ENCODE measurements at places on chromosomes 2 and 18.
A peak's percentile ranks its signal among the peaks of the same experiment; 100 is the strongest.

DNA sequence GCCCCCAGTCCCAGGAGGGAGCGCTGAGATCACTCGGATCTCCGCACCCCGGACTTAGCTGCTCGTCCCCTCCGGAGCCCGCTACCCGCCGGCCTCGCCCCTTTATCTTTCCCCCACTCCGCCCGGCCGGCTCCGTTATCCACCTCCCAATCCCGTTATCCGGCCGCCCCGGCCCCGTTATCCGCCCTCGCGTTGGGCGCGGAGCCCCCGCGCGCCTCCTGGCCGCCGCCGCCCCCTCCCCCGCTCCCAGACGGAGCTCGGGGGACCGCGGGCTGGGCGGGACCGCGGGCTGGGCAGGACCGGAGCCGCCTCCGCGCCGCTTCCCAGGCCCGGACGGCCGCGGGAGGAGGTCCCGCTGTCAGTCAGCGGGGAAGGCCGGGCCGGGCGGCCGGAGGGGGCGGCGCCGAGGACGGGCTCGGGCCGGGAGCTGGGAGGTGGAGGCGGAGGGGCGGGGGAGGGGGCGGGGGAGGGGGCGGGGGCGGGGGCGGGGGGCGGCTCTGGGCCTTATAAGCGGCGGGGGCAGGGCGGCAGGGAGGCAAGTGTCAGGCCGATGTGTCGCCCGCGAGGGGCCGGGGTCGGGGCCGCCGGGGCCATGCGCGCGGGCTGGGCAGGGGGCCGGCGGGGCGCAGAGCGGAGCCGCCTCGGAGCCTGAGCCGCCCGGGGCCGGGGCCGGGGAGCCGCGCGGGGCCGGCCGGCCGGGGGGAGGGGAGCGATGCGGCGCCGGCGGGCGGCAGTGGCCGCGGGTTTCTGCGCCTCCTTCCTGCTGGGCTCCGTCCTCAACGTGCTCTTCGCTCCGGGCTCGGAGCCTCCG is at the start of gene PKDCC:
Gene PKDCC (plus strand): TSS at position 534 of the 811 bp plus-strand sequence. CDS start 179 bp downstream, at position 713.
- no peaks in the 10 kb centered on the region for H3K27me3 ChIP-seq
- peak within 1 kb of the TSS; percentile 46 for H3K27ac ChIP-seq
- H3K36me3 ChIP-seq = no peaks in the 10 kb centered on the region

DNA sequence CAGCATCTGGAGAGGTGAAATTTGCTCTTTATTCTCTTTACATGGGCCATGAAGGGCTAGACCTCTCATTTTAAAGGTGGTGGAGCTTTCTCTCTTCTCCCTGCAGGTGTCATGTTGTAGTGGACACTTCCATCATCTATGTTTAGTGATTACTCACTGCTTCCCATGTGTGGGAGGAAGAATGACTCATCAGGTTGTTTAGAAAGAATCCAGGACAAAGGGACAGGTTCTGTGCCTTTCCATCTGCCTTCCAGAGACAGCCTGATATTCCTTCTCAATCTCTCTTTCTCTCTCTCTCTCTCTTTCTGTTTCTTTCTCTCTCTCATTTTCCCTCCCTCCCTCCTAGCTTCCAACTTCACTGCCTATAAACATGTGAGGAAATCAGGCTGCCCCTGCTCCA is 38.7 kb downstream of the SCG2 start:
- H3K4me1 ChIP-seq = no peaks in the 10 kb centered on the region
- H3K36me3 ChIP-seq = no peaks in the 10 kb centered on the region
- no peaks in the 10 kb centered on the region for H3K27me3 ChIP-seq
- H3K4me3 ChIP-seq = no peak overlapping the region
- no peak for DNase-seq
- no peak overlapping the region for H3K27ac ChIP-seq

DNA sequence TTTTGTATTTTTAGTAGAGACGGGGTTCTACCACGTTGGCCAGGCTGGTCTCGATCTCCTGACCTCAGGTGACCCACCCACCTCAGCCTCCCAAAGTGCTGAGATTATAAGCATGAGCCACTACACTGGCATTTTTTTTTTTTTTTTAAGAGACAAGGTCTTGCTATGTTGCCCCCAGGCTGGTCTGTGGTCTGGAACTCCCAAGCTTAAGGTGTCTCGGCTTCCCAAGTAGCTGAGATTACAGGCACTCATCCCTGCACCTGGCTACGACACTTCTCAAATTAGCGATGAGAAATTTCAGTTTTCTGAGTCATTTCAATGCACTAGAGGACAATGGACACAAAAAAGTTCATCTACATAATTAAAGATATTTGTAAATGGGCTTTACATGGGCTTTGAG is 36.6 kb upstream of the TCF7L1 start:
- no peaks in the 10 kb centered on the region for H3K27me3 ChIP-seq
- H3K36me3 ChIP-seq = no peaks in the 10 kb centered on the region
- DNase-seq = no peak
- H3K27ac ChIP-seq = no peak overlapping the region
- H3K4me3 ChIP-seq = no peak overlapping the region
- H3K4me1 ChIP-seq = no peaks in the 10 kb centered on the region

- H3K27ac ChIP-seq = no peak overlapping the region
- peaks cover 12% of the 10 kb centered on the region for H3K4me1 ChIP-seq
- DNase-seq = no peak
- H3K27me3 ChIP-seq = no peaks in the 10 kb centered on the region
- H3K4me3 ChIP-seq = no peak overlapping the region
Observed at GRCh38 chr2:105771836-105772235, 27.1 kb downstream of the NCK2 start.

GRCh38 chr2:108593547-108594098 is 59.4 kb downstream of the LIMS1 start:
- no peak overlapping the region for H3K4me3 ChIP-seq
- H3K4me1 ChIP-seq = peaks cover 35% of the 10 kb centered on the region
- H3K27ac ChIP-seq = peak overlapping the region; percentile 66
- no peak for DNase-seq

DNA sequence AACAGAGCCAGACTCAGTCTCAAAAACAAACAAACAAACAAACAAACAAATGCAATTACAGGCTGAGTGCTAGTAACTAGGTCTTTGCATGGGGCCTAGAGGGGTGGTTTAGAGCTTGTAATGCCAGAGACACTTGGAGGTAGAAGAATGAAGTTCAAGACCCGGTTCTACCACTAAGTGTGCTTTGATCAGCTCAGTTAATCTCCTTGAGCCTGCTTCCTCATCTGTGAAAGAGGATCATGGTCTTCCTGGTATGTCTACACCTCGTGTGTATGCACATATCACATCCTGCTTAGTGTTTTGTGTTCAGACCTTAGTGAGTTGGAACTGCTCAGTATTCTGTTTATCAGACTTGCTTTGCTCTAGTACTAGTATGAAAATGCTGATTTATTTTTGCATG is 4.8 kb upstream of the ATP6V1C2 start:
- H3K36me3 ChIP-seq = no peaks in the 10 kb centered on the region
- no peak overlapping the region for H3K4me3 ChIP-seq
- H3K27ac ChIP-seq = no peak overlapping the region
- no peak for DNase-seq
- no peaks in the 10 kb centered on the region for H3K4me1 ChIP-seq

- no peak overlapping the region for H3K4me3 ChIP-seq
- H3K27me3 ChIP-seq = no peaks in the 10 kb centered on the region
- no peaks in the 10 kb centered on the region for H3K36me3 ChIP-seq
- DNase-seq = no peak
- no peak overlapping the region for H3K27ac ChIP-seq
Observed at GRCh38 chr18:40109252-40110049, 1845.6 kb upstream of the PIK3C3 start.

- no peak overlapping the region for H3K27ac ChIP-seq
- no peak overlapping the region for H3K4me3 ChIP-seq
- peaks cover 5% of the 10 kb centered on the region for H3K27me3 ChIP-seq
- no peak for DNase-seq
- no peaks in the 10 kb centered on the region for H3K36me3 ChIP-seq
- H3K4me1 ChIP-seq = no peaks in the 10 kb centered on the region
Observed at GRCh38 chr18:46459789-46460455, 197.1 kb downstream of the LOXHD1 start.

DNA sequence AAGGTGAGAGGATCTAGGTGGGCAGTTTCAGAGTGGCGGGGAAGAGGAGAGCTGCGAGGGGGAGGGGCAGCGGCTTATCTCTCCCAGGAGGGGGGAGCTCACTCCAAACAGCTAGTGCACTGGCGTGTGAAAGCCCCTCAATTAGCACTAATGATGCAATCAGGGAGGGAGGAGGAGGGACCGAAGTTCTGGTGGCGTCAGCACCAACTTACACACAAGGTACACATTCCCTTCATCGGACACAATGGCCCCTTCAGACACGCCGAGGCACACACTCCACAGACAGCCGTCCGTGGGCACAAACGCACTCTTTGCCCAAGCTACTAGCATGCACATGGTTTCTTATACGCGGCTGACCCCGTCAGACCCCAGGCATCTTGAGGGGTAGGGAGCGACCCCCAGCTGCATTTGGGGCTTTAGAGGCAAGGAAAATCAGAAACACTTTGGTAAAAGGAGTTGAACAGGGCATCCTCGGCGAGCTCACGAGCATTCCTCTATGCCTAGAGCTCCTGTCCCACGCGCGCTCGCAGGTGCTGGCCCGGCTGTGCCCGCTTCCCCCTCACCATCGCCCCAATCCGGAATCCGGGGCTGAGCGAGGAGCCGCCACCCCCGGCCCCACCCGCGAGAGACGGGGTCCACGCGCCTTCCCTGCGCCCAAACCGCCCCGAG is 868 bp upstream of the PKDCC start:
- peak overlapping the region; percentile 12 for H3K4me3 ChIP-seq
- no peaks in the 10 kb centered on the region for H3K36me3 ChIP-seq
- DNase-seq = no peak
- H3K4me1 ChIP-seq = no peaks in the 10 kb centered on the region

DNA sequence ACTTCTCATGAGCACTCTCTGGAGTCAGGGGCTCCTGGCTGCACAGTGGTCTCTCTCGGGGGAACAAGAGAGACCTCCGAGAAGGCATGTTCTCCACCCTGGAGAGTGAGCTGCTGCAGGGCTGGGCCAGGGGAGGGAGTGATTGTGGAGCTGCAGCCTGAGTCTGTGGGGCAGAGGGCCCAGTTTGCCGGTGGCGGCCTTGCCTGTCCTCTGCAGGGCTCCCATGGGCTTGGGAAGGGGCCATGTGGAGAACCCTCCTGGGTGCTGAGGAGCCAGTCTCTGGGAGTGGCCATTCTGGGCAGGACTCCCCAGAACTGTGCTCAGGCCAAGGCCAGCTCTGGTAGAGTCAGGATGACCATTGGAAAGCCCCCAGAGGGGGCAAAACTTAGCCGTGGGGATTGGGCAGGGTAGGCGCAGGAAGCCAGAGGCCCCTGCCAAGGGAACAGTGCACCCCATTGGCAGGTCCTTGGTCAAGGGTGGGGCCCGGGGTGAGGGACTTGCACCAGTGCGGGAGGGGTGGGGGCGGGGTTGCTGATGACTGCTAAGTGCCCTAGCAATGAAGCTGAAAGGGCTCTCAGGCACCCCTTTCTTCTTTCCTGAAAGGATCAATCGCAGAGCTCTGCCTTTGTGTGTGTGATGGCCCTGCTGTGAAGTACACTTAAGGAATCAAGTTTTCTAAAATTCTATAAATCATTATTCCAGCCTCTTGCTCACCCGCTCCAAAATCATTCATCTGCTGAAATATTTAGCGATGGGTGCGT is 69.7 kb upstream of the BOD1L2 start:
- H3K4me3 ChIP-seq = no peak overlapping the region
- DNase-seq = no peak
- no peaks in the 10 kb centered on the region for H3K27me3 ChIP-seq
- H3K36me3 ChIP-seq = no peaks in the 10 kb centered on the region
- H3K27ac ChIP-seq = no peak overlapping the region

DNA sequence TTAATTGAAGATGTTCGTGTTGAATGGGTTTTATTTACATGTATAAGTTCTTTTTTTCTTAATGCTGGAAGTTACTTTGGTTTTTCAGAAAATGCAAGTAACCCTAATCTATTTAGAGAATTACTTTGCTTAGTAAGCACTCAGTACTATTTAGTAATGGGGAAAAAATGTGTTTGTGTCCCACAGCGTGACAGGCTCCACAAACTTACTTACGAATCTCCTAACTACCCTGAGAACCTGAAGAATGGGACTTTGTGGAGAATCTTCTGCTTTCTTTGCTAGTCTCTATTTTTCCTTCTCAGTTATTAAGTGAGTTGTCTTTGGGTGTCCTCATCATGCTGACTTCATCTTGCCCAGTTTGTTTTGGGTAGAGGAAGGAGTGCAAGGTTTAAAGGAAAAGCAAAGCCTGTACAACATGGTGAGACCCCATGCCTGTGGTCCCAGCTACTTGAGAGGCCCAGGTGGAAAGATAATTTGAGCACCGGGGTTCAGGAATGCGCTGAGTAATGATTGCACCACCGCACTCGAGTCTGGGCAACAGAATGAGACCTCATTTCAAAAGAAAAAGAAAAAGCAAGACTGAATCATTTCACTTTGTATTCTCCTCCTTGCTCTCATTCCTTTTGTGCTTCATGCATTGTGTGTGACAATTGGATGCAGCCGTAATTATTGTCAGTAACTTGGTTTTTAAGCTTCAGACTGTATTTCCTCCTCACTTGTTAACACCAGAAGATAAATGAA is 10.2 kb downstream of the NEDD4L start:
- no peaks in the 10 kb centered on the region for H3K36me3 ChIP-seq
- peaks cover 10% of the 10 kb centered on the region for H3K4me1 ChIP-seq
- H3K27me3 ChIP-seq = no peaks in the 10 kb centered on the region
- DNase-seq = no peak
- no peak overlapping the region for H3K27ac ChIP-seq
- no peak overlapping the region for H3K4me3 ChIP-seq

GRCh38 chr2:240469740-240470139 is 34.3 kb downstream of the GPC1 start:
- no peak for DNase-seq
- H3K36me3 ChIP-seq = no peaks in the 10 kb centered on the region
- no peak overlapping the region for H3K4me3 ChIP-seq
- H3K4me1 ChIP-seq = no peaks in the 10 kb centered on the region
- no peaks in the 10 kb centered on the region for H3K27me3 ChIP-seq
- no peak overlapping the region for H3K27ac ChIP-seq

- H3K27me3 ChIP-seq = no peaks in the 10 kb centered on the region
- H3K27ac ChIP-seq = no peak overlapping the region
- H3K36me3 ChIP-seq = no peaks in the 10 kb centered on the region
Observed at GRCh38 chr2:40016151-40016885, 237.3 kb upstream of the THUMPD2 start.

- no peak for DNase-seq
- H3K36me3 ChIP-seq = no peaks in the 10 kb centered on the region
- H3K4me1 ChIP-seq = peaks cover 15% of the 10 kb centered on the region
- H3K27ac ChIP-seq = peak overlapping the region; percentile 50
Observed at GRCh38 chr18:74541703-74542555, 7.6 kb downstream of the CNDP1 start.

- no peak for DNase-seq
- no peak overlapping the region for H3K27ac ChIP-seq
- no peaks in the 10 kb centered on the region for H3K27me3 ChIP-seq
- H3K36me3 ChIP-seq = no peaks in the 10 kb centered on the region
Observed at GRCh38 chr18:59143441-59143840, 3.8 kb downstream of the SEC11C start.

Data from pancreas (tissue), 10 donors.